ENCODE measurements at places on chromosomes 12 and 14. TPM values are rescaled to one million over a fixed set of nuclear protein-coding genes. Genes with fewer than 3 reads are reported as not detected.

- no peaks in the 10 kb centered on the region for H3K4me1 ChIP-seq
- no peak overlapping the region for H3K4me3 ChIP-seq
- no peaks in the 10 kb centered on the region for H3K36me3 ChIP-seq
- H3K27ac ChIP-seq, result no peak overlapping the region
These were observed 121.2 kb downstream of the PTPRQ start for GRCh38 chr12:80565271-80565670.

The ACSS3 gene
- 4.1 TPM for total RNA-seq

DNA sequence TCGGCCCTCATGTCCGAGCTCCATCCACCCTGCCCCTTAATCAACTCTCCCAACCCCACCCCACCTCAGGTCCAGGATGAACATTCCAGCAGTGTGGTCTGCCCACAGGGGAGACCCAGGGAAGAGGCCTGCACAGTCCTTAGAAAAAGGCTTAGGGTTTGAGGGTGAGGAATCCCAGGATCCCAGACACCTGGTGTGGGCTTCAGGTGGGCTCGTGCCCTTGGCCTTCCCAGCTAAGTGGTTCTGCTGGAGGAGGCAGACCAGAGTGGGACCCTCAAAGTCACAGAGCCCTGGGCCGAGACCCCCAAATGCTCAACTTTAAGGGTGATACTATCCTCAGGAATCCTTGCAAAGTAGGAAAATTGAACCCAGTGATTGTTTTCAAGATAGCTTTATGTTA, 25.4 kb upstream of the PPP2R5C start:
- no peak overlapping the region for H3K4me3 ChIP-seq
- no peak overlapping the region for H3K27ac ChIP-seq
- no peaks in the 10 kb centered on the region for H3K36me3 ChIP-seq
- DNase-seq, result peak; percentile 50

The TAMALIN gene
- 12.8 TPM for total RNA-seq

The CD69 gene
- total RNA-seq, result 1.4 TPM

Data from suprapubic skin (tissue), 4 donors.